ENCODE measurements at places on chromosomes 5 and 9.

GRCh38 chr5:98095072-98095471, 678.4 kb upstream of the RGMB start:
- no peak for DNase-seq

DNA sequence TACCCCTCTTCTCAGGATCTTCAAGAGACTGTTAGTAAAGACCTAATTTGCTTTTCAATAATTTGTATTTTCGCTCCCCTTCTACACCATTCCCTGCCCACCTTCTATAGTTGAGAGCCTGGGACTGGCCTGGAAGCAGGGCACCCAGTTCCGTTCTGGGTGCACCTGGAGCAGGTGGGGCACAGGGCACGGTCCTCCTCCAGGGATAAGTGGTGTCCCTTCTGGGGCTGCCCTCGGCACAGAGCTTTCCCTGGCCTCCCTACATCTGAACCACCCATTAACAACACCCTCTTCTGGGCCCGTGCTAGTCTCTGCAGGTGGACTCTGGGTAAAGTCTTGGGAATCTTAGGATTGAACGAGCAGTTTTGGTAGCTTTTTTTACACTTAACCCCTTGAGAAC, 92.8 kb upstream of the PANK3 start:
- no peak for DNase-seq

GRCh38 chr5:58322453-58322852, 137.4 kb downstream of the PLK2 start:
- DNase-seq = no peak

DNA sequence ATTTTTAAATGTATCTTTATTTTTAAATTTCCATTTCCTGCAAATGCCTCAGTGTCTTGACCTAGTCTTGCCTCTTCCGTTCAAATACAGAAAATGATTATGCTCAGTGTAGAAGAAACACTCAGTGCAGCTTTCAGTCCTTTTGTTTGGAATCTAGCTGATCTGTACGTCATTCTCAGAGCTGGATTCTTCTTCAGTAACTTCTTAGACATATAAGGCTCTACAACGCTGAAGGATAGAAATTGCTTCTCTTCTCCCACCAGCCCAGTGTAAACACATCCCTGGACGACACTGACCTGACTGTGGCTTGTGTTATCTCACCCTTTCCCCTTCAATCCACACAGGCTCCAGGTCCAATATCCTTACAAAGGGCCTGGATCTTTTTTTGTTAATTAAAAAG, 3.2 kb upstream of the ALDH1B1 start:
- DNase-seq = no peak

DNA sequence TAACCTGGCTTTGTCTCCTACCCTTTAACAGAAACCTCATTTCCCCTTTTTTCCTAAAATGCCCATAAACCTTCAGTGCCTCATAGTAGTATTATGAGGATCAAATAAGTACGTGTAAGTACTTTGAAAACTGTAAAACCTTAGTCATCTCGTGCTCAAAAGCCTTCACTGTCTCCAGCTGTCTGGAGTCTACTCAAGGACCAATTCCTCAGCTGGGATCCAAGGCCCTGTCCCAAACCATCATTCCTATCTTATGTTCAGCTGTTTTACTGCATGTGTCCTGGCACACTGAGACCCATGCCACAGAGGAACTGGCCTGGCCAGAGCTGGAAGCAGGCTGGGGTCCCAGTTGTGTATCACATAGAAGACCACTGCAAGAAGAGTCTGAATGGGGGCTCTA, 15.9 kb downstream of the ADAMTSL1 start:
- DNase-seq = no peak

DNA sequence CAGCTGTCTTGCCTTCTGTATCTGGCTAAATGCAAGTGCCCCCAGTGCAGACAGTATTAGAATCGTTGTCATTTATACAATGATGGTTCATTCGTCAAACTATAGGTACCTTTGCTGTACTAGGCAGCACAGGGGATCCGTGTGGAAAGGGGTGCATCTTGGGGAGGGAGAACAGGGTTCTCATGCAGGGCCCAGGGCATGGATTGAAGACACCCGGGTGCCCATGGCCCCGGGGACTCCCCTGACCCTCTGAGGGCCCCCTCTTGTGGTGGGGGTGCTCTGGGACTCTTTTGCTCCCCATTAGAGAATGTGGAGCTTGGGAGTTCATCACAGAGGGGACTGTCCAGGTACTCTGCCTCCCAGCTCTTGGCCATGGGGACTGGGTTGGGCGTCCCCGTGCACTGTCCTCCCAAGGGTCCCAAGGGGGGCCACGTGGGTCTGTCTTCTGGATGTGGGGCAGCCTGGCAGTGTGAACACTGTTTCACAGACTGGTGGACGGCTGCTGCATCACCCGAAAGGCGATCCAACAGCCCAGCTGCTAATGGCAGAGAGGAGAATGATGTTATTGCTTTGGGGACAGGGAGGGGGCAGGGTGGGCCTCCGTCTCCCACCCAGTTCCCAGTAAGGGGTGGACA, 36.9 kb upstream of the RXRA start:
- DNase-seq = no peak

GRCh38 chr5:1889321-1890065, 6.8 kb upstream of the IRX4 start:
- DNase-seq = no peak

GRCh38 chr5:35436400-35437057, 181.1 kb upstream of the SPEF2 start:
- DNase-seq = no peak
